ENCODE measurements at places on chromosomes 12 and 14. TPM values are rescaled to one million over a fixed set of nuclear protein-coding genes. Genes with fewer than 3 reads are reported as not detected.

BEGAIN gene
- total RNA-seq, result 1.8 TPM

EML5 gene
- total RNA-seq, result 3.3 TPM

KLHL33 gene
- 0.19 TPM for total RNA-seq

RIMBP2 gene
- not detected for total RNA-seq

GRCh38 chr12:96069511-96070231 is 34.3 kb upstream of the LTA4H start:
- DNase-seq, result no peak

DNA sequence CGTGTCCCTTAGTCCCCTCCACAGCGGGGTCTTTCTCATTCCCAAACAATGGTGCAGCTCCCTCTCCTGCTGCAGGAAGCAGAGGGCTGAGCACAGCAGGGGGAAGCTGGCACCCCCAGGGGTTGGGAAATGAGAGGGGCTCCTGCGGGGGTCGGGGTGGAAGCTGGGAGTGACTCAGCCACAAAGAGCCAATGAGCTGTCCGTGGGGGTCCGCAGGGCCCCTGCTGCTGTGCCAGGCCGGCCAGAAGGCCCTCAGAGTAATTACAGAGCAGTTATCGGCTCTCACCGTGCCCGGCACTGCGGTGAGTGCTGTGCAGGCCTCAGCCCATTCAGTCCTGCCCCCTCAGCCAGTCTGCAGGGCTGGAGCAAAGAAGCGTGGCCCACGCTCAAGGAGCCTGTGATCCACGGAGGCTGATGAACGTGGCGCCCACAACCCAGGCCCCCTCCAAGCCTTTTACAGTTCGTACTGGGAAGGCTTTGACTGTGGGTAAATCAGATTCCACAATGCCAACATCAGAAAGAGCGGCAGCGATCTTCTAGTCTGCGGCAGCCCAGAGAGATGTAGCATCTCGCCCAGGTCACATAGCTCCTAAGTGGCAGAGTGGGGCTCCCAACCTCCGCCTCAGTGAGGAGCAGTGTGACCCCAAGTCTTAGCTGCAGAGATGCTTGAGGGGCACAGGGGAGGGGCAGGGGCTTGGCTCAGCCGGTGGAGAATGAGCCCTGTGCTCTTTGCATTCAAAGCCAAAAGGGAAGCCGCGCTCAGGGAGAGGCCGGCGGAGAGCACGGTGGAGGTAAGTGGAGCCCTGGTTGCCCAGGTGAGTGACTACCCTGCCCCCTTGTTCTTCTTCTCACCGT is 43.4 kb downstream of the SLC6A12 start:
- no peak for DNase-seq

GRCh38 chr14:92945544-92945943 is 22.6 kb downstream of the CHGA start:
- no peak for DNase-seq

- no peak for DNase-seq
Observed at GRCh38 chr12:107552263-107552662, 133.3 kb upstream of the PWP1 start.

DNA sequence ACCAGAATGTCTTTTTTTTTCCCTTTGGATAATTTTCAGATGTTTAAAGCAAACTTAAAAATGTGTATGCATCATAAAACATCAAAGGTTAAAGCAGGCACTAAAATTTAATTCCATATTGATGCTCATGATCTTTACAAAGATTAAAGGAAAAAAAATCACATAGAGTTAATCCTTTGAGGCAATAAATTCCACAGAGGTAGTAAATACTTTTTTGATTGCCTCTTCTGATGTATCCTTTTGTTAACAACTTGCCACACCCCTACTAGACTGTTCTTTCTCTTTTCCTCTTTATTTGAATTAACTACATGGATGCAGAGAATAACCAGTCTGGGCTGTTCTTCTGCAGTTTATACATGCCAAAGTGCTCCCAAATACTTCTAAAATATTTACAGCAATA is 45.2 kb upstream of the KCNJ8 start:
- no peak for DNase-seq

DNA sequence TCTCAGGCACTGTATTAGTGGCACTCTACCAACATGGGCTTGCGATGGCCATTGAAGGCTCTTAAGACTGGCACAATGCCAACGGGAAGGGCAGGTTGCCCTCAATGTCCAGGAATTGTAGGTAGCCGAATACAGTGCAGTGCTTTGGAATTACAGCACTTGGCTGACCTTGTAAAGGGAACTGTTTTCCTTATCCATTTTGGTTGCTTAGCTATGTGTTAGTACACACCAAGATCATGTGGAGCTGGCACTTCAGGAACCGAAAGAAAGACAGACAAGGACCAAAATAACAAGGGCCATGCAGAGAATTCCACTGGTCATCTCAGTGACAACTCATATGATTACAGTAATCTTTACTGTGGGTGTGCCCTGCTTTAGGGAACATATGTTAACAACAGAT is 72.7 kb downstream of the DYRK2 start:
- DNase-seq, result no peak

DNA sequence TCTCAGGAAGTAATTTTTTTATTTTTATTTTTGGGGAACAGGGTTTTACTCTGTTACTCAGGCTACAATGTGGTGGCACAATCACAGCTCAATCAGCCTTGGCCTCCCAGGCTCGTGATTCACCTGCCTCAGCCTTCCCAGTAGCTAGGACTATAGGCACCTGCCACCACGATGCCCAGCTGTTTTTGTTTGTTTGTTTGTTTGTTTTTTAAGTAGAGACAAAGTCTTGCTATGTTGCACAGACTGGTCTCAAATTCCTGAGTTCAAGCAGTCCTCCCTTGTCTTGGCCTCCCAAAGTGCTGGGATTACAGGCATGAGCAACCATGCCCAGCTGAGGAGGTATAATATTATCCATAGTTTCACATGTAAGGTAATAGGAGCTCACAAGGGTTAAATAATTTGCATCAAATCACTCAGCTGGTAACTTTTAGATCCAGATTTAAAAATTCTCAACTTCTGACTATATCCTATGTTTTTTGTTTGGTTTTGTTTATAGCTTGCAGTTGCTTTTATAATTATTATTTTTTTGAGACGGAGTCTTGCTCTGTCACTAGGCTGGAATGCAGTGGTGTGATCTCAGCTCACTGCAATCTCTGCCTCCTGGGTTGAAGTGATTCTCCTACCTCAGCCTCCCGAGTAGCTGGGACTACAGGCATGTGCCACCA is 629.3 kb downstream of the DIO2 start:
- DNase-seq, result no peak

DNA sequence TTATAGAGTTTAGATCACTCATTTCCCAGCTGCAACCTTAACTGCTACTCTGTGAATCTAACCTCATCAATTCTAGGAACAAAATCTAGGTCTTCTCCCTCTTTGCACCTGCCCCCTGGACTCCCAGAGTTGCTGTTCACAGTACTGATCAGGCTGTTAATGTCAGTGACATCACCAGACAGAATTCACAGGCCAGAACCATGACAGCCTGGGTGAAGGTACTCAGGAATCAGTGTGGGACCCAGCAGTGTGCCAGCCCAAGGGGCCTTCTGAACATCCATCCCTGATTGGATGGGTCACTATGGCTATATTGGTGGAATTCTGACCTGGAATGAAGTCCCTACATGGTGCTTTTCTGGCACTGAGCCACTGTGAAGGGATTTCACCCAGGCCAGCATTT is 72.8 kb downstream of the CLMN start:
- DNase-seq, result no peak

DNA sequence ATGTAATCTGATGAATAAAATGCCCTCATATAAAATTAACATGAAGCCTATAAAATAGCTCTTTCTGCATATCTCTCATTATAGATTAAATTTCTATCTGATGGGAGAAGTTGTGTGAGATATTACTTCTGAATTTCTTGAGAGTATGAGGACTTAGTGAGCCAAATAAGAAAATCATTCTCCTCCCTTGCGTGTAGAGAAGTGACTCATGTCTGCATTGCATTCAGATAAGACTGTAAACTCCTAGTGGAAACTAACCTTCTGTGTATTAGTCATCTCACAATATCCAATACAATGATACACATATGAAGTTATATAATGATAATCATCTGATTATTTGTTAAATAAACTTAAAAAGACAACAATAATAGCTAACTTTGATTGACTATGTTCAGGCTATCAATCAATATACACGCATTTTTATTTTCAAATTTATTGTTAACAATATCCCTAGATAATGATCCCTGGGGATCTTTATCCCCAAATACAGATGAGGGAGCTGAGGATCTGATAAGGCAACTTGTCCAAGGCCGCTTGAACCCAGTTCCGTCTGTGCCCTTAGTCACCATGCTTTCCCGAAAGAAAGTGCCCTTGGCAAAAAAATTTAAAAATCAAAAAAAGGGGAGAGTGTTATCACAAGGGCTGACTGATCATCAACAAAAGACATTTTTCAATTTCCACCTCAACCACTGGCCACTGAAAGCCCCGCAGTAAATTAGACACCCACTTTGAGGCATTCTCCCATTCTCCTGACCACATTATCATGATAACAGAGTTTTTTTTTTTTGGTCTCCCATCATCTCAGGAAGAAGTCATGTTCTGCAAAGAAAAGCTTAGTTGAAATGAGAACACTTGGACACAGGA is 189.2 kb upstream of the RASSF8 start:
- no peak for DNase-seq

DNA sequence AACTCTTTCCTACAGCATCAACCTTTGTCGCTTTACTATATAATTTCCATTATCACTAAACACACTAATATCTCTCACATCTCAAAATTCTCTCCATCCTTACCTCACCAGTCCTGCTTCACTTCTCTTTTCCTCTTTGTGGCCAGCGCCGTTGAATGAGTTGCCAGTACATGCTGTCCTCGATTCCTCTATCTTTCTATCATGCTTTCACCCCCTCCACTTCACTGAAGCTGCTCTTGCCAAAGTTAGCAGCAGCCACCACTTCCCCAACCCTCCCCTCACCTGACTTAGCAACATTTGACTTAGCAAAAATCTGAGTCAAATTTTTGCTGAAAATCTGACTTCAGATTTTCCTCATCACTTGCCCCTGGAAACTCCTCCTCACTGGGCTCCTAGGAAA is 210.4 kb downstream of the ANO6 start:
- DNase-seq, result no peak

DNA sequence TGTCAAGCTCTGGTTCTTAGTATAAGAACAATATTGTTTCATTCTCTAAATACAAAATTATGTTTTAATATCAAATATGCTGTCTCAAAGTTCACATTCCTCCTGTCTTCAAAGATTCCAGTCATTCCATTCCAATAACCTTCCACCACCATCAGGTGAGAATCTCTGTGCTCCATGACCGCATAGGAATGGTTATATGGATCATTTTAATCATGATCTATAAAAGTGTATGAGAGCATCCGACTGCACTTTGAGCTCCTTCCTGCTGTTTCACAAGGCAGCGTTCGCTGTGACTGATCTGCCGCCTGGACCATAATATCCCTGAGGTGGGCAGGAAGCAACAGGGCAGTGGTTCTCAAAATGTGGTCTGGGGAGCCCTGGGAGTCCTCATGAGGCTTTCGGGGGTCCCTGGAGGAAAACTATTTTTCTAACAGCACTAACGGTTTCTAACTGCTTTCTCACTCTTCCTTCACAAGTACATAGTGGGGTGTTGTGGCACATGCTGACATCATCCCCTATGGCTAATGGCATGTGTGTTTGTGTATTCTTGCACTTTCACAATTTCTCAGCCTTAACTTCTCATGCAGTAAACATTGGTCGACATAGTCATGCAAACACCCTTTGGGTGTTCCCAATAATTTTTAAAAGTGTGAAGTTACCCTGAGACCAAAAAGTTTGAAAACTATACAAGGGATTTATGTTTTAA is 137.4 kb downstream of the ANO2 start:
- DNase-seq, result no peak

DNA sequence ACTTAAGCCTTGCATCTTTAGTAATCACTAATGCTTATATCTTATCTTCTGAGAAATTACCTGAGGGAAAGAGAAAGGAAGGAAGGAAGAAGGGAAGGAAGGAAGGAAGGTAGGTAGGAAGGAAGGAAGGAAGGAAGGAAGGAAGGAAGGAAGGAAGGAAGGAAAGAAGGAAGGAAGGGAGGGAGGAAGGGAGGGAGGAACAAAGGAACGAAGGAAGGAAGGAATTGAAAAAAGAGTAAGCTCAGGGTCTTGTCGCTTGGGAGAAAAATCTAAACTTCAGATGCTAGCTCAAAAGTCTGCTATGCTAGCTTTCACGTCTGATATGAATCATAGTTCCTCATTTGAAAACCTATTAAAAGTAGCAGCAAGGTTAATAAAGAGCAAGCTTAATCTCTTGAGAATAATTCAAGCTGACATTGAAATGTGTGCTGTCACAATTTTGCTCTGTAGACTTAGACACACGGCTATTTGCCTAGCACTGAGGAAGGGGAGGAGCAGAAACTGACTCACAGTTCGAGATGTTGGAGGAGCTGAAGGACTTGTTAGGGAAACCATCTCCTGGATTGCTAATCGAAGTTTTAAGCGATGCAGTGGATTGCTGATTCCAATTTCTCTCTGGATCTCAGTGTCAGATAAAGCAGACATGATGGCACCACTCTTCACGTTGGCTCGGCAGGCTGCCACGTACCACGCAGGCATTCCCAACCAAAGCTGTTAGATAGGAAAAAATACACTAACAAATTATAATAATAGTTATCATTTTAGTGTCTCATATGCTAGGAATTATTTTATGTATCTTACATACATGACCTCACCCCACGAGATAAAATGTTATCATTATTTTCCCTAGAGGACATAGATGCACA is 216.7 kb downstream of the ACSS3 start:
- no peak for DNase-seq

GRCh38 chr12:113781415-113782198 is 184.5 kb downstream of the RBM19 start:
- DNase-seq, result no peak

Measured in naive thymus-derived CD4-positive, alpha-beta T cell (primary cell).